ENCODE measurements at places on chromosomes 7 and 10. TPM values are rescaled to one million over a fixed set of nuclear protein-coding genes. Genes with fewer than 3 reads are reported as not detected.
A peak's percentile ranks its signal among the peaks of the same experiment; 100 is the strongest.

DNA sequence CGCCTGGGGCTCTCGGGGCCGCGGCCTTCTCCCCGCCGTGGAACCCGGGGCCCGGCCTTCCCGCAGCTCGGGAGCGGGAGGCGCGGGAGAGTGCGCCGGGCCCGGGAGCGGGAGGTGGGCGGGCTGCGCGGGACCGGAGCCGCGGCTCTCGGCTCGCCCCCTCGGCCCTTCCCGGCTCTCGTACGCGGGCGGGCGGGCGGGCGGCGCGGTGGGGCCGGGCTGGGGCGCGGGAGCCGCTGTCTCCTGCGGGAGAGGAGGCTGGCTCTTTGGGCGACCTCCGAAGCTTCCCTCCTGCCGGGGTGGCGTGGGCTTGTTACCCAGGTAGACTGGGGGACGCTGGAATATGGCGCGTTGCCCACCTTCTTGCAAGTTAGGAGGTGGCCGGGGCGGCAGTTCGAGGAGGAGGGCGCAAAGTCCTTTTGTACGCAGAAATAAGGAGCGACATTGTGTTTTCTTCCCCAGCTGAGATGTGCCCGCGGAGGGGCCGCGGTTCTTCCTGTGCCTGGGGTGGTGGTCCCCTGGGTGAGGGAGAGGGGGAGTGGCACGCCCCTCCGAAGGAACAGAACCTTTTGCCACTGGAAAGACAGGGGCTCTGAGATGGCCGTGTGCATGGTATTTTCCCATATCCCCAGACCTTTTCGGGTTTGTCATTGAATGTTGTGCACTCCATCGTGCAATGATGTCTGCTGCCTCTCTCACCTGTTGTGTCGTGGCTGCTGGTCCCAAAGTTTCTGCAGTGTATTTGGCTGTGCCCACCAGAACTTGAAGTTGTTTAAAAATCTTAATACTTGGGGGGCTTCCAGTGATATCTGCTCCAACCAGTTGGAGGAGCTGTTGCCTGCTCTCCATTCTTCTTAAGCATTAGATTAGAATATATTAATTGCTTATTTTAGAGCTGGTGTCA, 844 bp downstream of the NRF1 start:
- H3K4me3 ChIP-seq = peak overlapping the region; percentile 69
- H3K4me1 ChIP-seq = peaks cover 30% of the 10 kb centered on the region
- no peaks in the 10 kb centered on the region for H3K27me3 ChIP-seq
- peak overlapping the region; percentile 99 for H3K27ac ChIP-seq
- H3K36me3 ChIP-seq = no peaks in the 10 kb centered on the region

SLC26A5 gene
- not detected for total RNA-seq

DNA sequence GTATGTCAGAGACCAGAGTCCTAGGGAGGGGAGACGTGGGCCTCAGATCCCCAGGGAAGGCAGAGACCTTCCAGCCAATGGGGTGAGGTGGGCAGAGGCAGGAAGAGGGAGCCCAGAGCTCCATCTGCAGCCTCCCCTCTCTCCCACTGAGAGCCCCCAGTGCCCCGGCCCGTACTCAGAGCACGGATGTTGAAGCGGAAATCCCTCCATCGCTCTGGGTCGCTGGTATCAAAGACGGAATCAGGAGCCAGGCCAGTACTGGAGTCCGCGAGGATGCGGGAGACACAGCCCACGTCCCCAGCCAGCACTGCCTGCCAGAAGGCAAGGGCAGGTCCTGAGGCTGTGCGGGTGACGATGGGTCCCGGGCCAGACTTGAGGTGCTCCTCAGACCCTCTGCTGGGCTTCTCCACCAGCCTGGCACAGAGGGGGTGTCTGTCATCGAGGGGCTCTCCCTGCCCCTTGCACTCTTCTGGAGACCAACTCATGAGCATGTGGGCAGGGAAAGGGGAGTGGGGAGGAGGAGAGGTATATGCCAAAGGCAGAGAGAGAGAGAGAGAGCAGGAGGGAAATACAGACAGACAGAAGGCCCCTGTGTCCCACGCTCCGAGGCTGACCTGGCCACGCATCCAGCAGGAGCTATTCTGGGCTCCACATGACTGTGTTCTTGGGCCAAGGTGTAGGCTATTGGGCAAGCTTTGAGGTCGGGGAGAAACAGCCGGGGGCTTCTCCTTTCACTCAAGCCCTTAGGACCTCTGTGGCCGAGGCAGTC, at the start of gene ASB10:
Gene ASB10 (minus strand): TSS at position 611 of the 769 bp plus-strand sequence. CDS start 120 bp downstream, at position 491.
- no peaks in the 10 kb centered on the region for H3K27me3 ChIP-seq
- no peaks in the 10 kb centered on the region for H3K4me1 ChIP-seq

MRC1 gene
- total RNA-seq = 15.1 TPM

GRCh38 chr10:111204838-111205237, 128.0 kb downstream of the ADRA2A start:
- no peak for DNase-seq
- no peaks in the 10 kb centered on the region for H3K27me3 ChIP-seq
- H3K4me3 ChIP-seq = no peak overlapping the region
- no peaks in the 10 kb centered on the region for H3K36me3 ChIP-seq
- no peaks in the 10 kb centered on the region for H3K4me1 ChIP-seq

DNA sequence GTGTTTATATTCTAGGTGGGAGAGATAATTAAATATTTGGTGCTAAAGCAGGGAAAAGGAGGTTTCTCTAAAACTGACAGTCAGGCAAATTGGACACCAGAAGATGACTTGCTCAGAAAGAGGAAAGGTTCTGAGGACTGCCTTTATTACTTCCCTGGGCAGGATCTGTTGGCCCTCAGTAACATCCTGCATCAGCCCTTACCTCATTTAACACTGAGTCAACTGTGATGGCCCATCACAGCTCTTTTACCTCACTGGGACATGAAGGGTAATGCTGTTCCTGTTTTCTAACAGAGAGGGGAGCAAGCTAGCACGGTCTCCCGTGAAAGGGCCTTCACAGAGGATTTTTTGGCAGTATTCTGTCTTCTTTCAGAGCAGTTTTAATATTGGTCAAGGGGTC, 12.0 kb downstream of the PPP1R17 start:
- DNase-seq = no peak
- H3K36me3 ChIP-seq = no peaks in the 10 kb centered on the region
- no peak overlapping the region for H3K4me3 ChIP-seq
- H3K27me3 ChIP-seq = no peaks in the 10 kb centered on the region
- no peaks in the 10 kb centered on the region for H3K4me1 ChIP-seq

Data from ascending aorta (tissue), 2 donors.